Natural killer cell (primary cell): ENCODE measurements at places on chromosomes 1 and 21. TPM values are rescaled to one million over a fixed set of nuclear protein-coding genes. Genes with fewer than 3 reads are reported as not detected.

- no peaks in the 10 kb centered on the region for H3K4me1 ChIP-seq
- no peak overlapping the region for H3K27ac ChIP-seq
- no peak for DNase-seq
- H3K4me3 ChIP-seq, result no peak overlapping the region
- no peaks in the 10 kb centered on the region for H3K27me3 ChIP-seq
- H3K36me3 ChIP-seq, result no peaks in the 10 kb centered on the region
Measured at GRCh38 chr21:16605597-16605996, 875.8 kb downstream of the USP25 start.

Gene DENND2D
- total RNA-seq, result 297 TPM

- no peaks in the 10 kb centered on the region for H3K27me3 ChIP-seq
- H3K4me1 ChIP-seq, result no peaks in the 10 kb centered on the region
- H3K36me3 ChIP-seq, result peaks cover 12% of the 10 kb centered on the region
- DNase-seq, result no peak
Measured at GRCh38 chr1:37940299-37940947, 6.4 kb downstream of the INPP5B start.

DNA sequence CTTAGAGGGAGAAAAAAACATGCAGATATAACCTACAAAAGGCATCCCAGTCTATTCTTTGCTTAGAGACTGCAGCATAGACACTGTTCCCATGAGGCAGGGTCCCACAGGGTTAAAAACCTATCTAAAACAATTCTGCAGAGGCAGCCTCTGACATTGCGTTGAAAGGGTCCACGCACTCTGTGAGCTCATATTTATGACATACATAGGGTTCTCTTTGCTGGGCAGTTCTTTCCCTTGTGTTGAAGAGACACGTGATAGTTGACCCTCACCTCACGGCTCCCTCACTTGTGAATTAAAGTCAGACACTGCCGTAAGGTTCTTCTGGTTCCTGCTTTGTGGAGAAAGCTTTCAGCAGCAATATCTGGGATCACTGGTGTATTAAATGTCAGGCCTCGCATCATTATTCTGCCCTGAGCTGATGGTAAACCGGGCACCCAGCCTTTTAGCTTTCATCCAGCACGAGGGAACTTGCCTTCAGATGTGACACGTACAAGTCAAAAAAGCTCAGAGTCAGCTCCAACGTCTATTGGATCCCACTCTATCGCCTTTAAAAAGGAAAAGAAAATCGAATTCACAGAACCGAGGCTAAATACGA lies 52.8 kb upstream of the HNRNPU start:
- no peak overlapping the region for H3K27ac ChIP-seq
- H3K36me3 ChIP-seq, result no peaks in the 10 kb centered on the region
- no peaks in the 10 kb centered on the region for H3K27me3 ChIP-seq
- H3K4me1 ChIP-seq, result peaks cover 9% of the 10 kb centered on the region
- no peak overlapping the region for H3K4me3 ChIP-seq

Gene ANKRD34A
- total RNA-seq, result 1.4 TPM

DNA sequence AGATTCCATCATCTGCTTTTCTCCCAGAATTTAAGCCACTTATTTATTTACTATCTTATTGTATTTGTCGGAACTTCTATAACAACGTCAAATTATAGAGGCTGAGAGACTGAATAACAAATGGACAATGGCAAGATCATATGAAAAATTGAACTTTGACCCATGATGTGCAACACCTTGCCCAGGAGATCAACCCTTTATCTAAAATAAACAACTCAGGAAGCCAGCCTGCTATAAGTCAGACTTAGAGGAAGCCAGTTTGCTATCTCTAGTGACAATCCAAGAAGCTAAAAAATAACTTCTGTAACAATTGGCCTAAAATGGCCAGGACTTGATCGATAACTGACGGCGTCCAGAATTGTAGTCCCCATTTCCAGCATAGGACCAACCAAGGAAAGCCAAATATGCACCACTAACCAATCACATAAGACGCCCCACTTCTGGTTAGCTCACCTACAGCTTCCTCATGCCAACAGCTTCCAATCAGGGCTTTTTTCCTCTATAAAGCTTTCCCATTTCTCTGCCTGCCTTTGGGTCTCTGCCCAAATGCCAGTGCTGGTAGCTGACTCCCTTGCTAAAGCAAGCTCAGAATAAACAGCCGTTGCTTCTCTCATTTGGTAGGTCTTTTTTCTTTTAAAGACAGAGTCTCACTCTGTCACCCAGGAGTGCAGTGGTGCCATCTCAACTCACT lies 28.5 kb downstream of the ANP32E start:
- H3K36me3 ChIP-seq, result no peaks in the 10 kb centered on the region
- H3K4me1 ChIP-seq, result no peaks in the 10 kb centered on the region
- no peak overlapping the region for H3K4me3 ChIP-seq

Gene PGBD5
- total RNA-seq, result 0.90 TPM

- H3K4me1 ChIP-seq, result peaks cover 15% of the 10 kb centered on the region
- H3K27me3 ChIP-seq, result no peaks in the 10 kb centered on the region
- no peaks in the 10 kb centered on the region for H3K36me3 ChIP-seq
- DNase-seq, result no peak
- H3K27ac ChIP-seq, result peak overlapping the region; percentile 75
Measured at GRCh38 chr21:14541841-14542490, 4.1 kb downstream of the SAMSN1 start.

DNA sequence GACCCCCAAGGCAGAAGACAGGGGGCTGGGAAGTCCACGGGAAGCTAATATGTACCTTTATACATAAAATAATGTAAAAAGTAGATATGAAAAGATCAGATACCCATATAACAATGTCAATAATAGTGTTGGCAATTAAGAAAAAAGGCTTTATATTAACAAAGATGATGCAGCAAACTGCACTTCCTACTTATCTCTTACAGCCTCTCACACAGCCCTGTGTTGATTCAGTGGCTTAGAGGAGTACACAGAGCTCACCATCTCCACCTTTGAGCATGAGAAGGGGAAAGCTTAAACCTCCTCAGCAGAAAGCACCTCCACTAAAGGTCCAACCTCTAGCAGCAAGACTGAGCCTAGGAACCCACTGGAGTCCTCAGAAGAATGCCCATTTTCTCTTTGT lies 7.2 kb upstream of the VSIG8 start:
- DNase-seq, result no peak
- no peaks in the 10 kb centered on the region for H3K36me3 ChIP-seq
- H3K4me1 ChIP-seq, result no peaks in the 10 kb centered on the region

Gene NDUFS5
- total RNA-seq, result 63.6 TPM

GRCh38 chr1:212769459-212770167 lies 22.0 kb downstream of the NSL1 start:
- H3K4me1 ChIP-seq, result no peaks in the 10 kb centered on the region
- H3K27ac ChIP-seq, result no peak overlapping the region
- no peaks in the 10 kb centered on the region for H3K27me3 ChIP-seq
- H3K36me3 ChIP-seq, result no peaks in the 10 kb centered on the region
- no peak overlapping the region for H3K4me3 ChIP-seq

Gene TSPEAR
- not detected for total RNA-seq

DNA sequence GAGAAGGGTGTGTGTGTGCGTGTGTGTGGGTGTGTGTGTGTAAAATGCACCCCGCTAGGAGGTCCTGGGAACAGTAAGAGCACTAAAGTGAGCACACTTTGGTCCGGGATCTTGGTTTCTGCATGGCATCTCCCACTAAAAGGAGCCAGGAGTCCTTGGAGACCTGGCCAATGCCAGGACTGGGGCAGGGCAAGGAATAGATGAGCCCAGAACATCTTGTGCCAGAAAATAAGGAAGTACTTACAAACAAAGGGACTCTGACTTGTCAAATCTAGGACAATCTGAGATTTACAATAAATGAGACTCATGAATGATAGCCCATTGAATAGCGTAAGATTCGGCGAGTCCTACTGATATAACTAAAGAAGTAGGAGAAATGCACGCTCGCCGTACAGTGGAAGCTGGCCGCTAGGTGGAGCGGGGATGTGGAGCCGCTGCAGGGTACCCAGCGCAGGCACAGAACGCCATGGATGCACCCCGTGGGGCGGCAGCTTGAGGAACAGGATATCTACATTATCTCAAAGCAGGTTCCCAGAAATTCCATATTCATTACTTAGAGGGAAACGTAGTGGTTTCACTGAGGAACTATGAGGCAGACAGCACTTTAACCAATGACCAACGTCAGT lies 7.1 kb downstream of the SLC37A1 start:
- no peak for DNase-seq
- no peak overlapping the region for H3K4me3 ChIP-seq
- peaks cover 39% of the 10 kb centered on the region for H3K36me3 ChIP-seq
- H3K27me3 ChIP-seq, result no peaks in the 10 kb centered on the region
- H3K27ac ChIP-seq, result no peak overlapping the region

Gene PDZK1IP1
- total RNA-seq, result not detected

GRCh38 chr1:99644279-99645004 lies 1.5 kb upstream of the PALMD start:
- no peak overlapping the region for H3K4me3 ChIP-seq
- H3K27ac ChIP-seq, result no peak overlapping the region
- peaks cover 8% of the 10 kb centered on the region for H3K27me3 ChIP-seq
- H3K36me3 ChIP-seq, result no peaks in the 10 kb centered on the region
- DNase-seq, result no peak

Gene C1orf174
- total RNA-seq, result 61.5 TPM

DNA sequence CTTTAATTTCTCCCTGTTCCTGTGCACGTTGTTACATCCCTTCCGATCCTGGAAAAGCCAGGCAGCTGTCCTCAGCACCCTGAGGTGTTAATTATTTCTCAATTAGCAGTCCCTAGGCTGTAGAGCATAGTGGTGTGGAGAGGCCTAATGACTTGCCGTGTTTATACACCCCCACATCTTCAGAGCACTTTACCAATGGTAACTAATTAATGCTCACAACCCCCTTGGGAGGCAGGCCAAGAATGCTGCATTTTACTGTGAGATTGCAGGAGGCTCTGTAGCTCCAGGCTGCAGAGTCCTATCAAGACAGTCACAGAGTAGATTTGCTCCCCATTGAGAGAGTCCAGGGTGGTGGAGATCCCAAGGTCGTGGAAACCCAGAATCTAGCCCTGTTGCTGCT lies 2.4 kb upstream of the PARS2 start:
- H3K36me3 ChIP-seq, result no peaks in the 10 kb centered on the region
- no peaks in the 10 kb centered on the region for H3K27me3 ChIP-seq
- no peak overlapping the region for H3K4me3 ChIP-seq
- peaks cover 16% of the 10 kb centered on the region for H3K4me1 ChIP-seq
- DNase-seq, result no peak

Gene S100B
- total RNA-seq, result not detected

GRCh38 chr1:112188611-112189010 lies 199.1 kb upstream of the KCND3 start:
- no peak overlapping the region for H3K4me3 ChIP-seq
- H3K4me1 ChIP-seq, result no peaks in the 10 kb centered on the region
- H3K27me3 ChIP-seq, result no peaks in the 10 kb centered on the region
- H3K36me3 ChIP-seq, result no peaks in the 10 kb centered on the region
- no peak overlapping the region for H3K27ac ChIP-seq

DNA sequence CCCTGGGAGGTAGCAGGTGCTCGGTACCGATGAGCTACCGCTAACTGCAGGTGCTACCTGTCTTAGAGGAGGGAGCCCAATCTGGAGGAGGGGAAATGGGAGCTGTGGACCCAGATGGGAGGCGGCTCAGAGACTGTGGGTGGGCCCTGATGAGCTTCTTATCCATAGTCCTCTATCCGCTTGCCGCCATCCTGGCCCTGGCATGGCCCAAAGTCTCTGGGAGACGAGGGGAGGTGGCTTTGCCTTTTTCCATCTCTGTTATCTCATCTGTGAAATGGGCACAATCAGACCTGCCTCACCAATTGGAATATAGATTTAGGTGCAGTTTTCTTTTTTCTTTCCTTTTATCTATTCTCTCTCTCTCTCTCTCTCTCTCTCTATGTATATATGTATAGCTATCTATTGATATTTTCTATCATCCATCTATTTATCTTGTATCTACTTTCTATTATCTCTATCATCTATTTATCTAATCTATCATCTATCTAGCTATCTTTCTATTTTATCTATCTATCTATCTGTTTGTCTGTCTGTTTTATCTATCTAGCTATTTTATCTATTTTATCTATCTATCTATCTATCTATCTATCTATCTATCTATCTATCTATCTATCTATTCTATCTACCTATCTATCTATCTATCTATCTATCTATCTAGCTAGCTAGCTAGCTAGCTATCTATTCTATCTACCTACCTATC lies 16.5 kb downstream of the TNFRSF1B start:
- no peak overlapping the region for H3K4me3 ChIP-seq
- H3K27ac ChIP-seq, result no peak overlapping the region
- peaks cover 38% of the 10 kb centered on the region for H3K36me3 ChIP-seq
- peaks cover 95% of the 10 kb centered on the region for H3K4me1 ChIP-seq

- no peak for DNase-seq
- H3K36me3 ChIP-seq, result no peaks in the 10 kb centered on the region
- no peak overlapping the region for H3K27ac ChIP-seq
- no peak overlapping the region for H3K4me3 ChIP-seq
- no peaks in the 10 kb centered on the region for H3K27me3 ChIP-seq
Measured at GRCh38 chr1:8814865-8815264, 2.6 kb downstream of the RERE start.

DNA sequence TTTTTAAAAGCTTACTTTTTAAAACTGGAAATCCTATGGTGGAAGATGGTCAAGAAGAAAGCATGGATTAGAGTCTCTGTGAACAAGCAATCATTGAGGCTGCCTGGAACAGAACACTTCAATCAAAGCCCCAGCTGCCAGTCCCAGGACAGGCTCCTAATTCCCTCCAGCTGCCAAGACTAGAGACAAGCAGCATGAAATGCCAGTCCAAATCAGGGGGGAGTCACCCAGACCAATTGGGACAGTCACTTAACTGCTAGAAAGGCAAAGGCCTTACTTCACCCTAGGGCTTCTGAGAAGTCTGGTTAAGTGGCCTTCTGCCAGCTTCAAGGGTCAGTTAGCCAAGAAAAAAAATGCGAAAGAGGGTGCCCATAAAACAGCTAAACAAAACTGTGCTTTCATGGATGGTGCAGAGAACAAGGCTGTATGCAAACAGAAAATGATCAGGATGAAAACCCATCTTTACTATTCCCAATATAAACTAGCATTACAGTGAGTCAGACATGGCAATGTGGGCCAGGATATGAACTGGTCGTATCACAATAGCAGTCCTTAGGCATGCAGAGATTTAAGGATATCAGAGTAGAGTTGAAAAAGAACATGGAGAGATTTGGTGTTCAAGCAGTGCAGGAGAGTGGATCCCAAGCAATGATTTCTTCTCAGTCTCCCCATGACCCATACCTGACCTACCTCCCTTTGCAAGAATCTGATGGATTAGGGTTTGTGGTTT lies 31.0 kb upstream of the MAN1A2 start:
- no peak overlapping the region for H3K4me3 ChIP-seq
- no peak overlapping the region for H3K27ac ChIP-seq
- H3K4me1 ChIP-seq, result no peaks in the 10 kb centered on the region
- H3K36me3 ChIP-seq, result no peaks in the 10 kb centered on the region
- no peaks in the 10 kb centered on the region for H3K27me3 ChIP-seq

- no peak for DNase-seq
- H3K4me1 ChIP-seq, result no peaks in the 10 kb centered on the region
- H3K36me3 ChIP-seq, result no peaks in the 10 kb centered on the region
- no peak overlapping the region for H3K4me3 ChIP-seq
- H3K27ac ChIP-seq, result no peak overlapping the region
- no peaks in the 10 kb centered on the region for H3K27me3 ChIP-seq
Measured at GRCh38 chr21:28213261-28213660, 779.4 kb downstream of the LTN1 start.
